ENCODE measurements at places on chromosomes 1 and 21.

DNA sequence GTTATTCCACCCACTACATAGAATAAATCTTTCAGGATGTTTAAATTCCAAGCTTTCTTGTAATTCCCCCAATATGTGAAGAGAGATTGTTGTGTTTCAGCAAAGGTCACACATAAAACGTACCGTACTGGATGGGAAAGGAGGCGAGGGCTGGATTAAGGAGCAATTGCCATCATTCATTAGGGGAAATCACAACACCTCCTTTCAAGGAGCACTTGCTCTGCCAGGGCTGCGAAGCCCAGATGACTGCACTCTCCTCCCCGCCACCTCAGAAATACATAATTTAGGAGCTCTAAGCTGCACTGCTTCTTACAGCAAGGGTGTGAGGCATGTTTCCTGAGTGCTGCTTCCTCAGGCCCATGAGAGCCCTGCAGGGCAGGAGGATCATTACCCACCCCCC is 29.6 kb downstream of the MATN1 start:
- no peak for DNase-seq

DNA sequence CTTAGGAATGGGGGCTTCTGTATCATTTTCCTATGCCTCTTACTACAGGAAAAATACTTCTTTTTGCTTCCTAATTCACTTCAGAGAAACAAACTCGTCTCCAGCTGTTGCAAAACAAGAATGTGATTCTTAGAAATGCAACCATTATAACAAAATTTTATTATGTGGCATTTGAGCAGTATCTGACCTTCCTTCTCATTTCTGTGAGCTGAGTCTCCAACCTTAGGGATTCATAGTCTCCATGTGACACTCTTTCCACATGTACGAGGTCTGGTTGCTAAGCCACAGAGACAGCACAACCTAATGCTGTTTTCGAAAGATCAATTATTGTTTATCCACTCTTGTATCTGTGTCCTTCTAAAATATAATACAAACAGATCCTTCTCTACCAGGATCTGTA is 75.3 kb upstream of the RGS4 start:
- no peak for DNase-seq

DNA sequence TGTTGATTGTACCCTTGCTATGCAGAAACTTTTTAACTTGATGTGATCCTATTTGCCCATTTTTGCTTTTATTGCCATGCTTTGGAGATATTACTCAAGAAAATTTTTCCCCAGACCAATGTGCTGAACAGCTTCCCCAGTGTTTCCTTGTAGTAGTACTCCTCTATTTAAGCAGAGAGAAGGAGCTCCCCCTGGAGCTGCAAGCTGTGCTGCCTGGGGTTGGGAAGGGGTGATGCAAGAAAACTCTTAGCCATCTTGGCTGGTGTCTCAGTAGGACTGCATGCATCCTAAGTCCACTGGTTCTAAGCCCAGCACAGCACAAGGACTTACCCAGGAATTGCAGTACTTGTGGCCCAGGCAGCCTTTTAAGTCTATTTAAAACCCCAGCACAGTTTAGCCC is 121.6 kb downstream of the NTMT2 start:
- peak; percentile 19 for DNase-seq

GRCh38 chr1:108819878-108820277 is 37.0 kb downstream of the AKNAD1 start:
- DNase-seq = no peak

- DNase-seq = no peak
Observed at GRCh38 chr1:201116091-201116490, 3.9 kb upstream of the CACNA1S start.

DNA sequence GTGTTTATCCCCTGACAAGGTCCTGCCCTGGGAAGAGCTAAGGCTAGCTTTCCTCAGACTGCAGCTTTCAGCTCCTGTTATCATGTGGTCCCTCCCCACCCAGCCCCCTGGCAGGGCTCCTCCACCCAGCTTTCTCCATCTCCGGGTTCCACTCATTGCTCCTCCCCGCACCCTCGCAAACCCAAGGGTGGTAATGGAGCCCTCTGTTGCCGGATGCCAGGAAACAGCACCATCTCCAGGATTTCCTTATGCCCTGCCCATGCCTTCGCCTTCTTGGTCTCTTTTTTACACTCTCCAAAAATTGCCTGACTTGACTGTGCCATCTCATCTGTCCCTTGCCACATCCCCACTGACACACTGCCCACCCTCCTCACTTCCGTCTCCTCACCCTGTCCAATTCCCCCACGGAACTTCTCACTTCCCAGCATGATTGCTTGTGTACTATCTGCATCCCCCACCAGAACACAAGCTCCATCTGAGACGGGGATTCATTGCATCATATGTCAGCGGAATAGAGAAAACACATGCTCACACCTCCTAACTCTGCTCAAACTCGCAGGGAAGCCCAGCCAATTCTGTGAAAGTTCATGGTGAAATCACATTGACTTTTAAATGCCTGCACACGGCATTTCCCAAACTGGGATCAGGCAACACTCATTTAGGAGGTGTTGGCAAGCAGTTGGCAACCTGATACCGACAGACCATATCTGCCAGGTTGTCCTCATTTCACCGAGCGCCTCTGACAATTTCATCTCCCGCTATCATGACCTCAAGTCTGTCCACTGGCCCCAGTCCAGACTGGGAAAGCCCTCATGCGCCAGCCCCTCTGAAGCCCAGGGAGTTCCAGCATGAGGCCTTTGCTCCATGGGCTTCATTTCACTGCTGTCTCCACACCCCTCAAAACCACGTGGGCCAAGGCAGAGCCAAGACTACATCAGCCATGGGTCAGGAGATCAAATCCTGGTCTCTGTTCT is 201.1 kb downstream of the MATN1 start:
- no peak for DNase-seq

DNA sequence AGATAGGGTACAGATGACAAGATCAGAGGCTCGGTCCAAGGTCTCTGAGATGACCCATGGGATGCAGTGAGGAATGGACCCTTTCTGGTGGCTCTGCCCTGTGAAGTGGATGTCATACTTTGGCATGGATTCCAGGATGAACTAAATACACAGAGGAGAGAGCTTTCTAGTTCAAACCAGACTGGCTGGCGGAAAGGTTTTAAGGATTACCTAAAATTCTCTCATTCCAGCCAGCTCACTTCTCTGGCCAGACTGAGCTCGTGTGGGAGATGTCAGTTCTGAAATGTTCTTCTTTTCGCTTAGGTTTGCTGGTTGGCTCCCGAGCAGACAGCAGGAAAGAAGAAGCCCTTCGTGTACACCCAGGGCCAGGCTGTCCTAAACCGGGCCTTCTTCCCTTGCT is 6.2 kb downstream of the RNPEP start:
- DNase-seq = no peak

DNA sequence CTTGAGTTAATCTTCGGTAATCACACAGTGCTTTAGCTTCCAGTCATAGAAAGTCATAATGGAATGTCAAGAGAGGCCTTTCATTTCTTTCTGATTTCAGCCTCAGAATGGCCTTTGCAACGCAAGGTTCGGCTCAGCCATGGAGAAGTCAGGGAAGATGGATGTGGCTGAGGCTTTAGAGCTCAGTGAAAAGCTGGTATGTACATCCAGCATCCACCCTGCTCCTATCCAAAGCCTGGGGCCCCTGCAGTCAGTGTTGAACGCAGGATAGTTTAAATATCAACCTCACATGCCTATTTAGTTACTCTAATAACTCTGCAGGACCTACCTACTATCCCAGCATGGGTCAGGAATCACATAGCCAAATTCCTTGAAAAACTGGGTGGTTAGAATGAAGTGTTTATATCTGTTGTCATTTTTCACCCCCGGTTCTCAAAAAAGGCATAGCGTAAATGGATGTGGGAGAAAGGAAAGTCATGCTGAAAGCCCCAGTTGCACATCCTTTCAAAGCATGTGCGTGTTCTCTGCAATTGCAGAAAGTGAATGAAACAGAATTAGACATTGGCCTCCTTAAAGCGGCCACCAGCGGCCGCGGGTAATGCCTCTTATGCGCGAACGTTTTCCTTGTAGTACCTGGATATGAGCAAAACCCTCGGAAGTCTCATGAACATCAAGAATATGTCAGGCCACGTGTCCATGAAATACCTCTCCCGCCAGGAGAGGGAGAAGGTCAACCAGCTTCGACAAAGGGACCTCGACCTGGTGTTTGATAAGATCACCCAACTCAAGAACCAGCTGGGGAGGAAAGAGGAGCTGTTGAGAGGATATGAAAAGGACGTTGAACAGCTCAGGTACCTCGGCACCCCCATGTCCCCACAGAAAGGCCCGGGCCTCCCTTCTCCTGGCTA is 28.8 kb upstream of the EFHD2 start:
- DNase-seq = no peak

DNA sequence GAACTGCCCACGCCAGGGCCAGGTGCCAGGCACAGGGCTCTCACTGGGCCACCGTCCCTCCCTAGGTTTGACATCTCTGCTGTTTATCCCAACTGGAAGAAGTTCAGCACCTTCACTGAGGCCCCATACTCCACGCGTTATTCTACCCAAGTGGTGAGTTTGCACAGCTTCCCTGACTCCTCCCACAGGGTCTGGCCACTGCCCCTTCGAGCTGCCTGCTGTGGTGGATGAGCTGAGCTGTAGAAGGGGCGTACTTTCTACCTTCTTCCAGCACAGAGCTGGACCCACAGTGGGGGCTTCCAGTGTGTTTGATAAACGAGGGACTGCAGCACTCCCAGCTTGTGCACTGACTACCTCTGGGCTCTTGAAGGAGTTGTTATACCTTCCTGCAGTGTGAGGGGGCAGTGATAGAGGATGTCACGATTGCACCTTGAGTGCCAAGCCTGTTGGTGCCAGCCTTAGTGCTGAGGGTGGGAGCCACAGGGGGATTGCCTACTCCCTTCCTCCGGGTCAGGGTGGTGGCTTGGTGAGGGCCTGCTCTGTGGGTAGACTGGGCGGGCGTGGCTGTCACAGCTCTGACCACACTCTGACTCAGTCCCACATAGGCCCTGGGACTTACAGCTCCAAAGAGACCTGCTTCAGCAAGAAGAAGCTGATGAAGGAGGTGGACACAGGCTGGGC is 5.9 kb upstream of the TTC22 start:
- DNase-seq = peak; percentile 39

- no peak for DNase-seq
Observed at GRCh38 chr1:159753386-159753785, 27.4 kb upstream of the DUSP23 start.

GRCh38 chr1:65176056-65176450 is 28.1 kb downstream of the AK4 start:
- no peak for DNase-seq

DNA sequence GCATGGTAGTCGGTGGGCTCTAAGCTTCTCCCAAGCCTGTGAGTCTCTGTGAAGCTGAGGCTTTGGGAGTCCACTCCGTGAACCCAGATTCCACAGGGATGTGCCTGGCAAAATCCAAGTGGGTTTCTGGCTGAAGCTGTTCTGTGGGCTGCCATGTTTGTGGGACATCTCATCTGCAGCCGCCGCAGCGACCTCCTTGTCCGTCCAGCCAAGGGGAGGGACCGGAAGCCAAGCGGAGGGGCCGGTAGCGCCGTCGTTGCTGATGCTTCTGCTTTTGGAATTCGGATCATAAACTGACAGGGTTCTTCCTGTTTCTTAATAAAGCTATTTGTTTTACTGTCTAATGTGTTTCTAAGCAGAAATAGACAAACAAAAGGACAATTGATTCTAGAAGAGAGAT is 13.3 kb downstream of the KIF26B start:
- no peak for DNase-seq

Data from HCT116 (cell line).